DND-41 (cell line): ENCODE measurements at places on chromosomes 3 and 15.

- DNase-seq: no peak
Measured at GRCh38 chr3:46141813-46142212, 66.3 kb downstream of the CCR1 start.

- DNase-seq: no peak
Measured at GRCh38 chr3:127669541-127670228, 3.1 kb upstream of the ABTB1 start.

DNA sequence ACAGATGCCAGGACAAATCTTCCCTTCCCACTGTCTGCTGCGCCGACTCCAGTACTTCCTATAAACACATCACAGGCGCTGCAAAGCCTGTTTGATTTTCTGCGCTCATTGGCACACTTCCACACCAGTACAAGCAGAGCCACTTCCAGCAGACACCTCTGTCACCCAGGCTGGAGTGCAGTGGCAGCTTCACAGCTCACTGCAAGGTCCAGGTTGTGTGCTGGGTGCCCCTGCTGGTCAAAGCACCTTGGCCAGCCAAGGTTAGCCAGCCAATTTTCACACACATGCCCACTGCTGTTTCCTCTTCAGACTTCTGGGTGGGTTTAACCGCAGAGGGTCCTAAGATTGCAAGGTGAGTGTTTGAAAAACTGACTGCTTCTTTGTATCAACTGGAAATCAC is 4.9 kb downstream of the CHDH start:
- no peak for DNase-seq

GRCh38 chr15:73287019-73287418 is 81.7 kb downstream of the HCN4 start:
- no peak for DNase-seq

GRCh38 chr3:403826-404225 is 207.3 kb downstream of the CHL1 start:
- no peak for DNase-seq

- no peak for DNase-seq
Measured at GRCh38 chr3:15601046-15601398, 347 bp downstream of the HACL1 start.

DNA sequence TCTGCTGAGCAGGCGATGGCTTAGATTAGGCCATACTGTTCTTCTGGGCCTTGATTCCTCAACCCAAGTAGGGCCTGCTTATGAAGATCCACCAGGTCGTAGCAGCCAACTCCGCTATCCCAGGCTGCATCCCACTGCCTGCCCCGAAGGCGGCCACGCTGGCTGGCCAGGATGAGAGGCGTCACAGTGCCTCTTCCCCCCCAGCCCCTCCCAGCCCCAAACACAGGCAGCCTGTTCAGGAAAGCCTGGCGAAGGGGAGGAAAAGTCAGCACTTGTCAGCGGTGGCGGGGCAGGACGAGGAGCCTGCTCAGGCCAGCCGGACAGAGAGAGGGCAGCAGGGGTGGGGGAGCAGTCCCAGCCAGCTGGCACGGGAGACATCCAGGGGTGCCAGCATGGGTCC is 11.2 kb downstream of the PTH1R start:
- DNase-seq: no peak

DNA sequence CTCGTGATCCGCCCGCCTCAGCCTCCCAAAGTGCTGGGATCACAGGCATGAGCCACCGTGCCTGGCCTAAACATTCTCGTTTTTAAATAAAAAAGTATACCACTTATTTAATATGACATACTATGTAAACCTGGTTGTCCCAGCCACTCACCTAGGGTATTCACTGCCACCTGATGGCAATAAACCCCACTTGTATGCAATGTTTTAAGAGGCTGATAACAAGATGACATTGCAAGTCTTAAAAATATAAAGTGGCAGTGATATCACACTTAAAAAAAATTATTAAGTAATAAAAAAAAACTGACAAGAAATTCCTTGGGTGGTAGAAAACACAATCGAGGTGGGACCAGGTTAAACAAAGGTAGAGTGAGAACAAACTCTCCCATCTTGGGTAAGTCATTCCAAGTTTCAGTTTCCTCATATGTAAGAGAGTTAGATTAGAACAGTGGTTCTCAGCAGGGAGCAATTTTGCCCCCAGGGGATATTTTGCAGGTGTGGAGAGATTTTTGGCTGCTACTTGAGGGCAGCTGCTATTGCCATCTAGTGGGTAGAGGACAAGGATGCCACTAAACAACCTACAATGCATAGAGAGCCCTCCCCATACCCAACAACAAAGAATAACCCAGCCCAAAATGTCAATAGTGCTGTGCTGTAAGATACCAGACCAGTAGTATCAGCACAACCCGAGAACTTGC is 14.5 kb downstream of the ARF4 start:
- peak; percentile 33 for DNase-seq

- DNase-seq: no peak
Measured at GRCh38 chr3:25964141-25964540, 174.3 kb downstream of the OXSM start.

- DNase-seq: no peak
Measured at GRCh38 chr15:58980351-58980939, 7.0 kb upstream of the RNF111 start.

DNA sequence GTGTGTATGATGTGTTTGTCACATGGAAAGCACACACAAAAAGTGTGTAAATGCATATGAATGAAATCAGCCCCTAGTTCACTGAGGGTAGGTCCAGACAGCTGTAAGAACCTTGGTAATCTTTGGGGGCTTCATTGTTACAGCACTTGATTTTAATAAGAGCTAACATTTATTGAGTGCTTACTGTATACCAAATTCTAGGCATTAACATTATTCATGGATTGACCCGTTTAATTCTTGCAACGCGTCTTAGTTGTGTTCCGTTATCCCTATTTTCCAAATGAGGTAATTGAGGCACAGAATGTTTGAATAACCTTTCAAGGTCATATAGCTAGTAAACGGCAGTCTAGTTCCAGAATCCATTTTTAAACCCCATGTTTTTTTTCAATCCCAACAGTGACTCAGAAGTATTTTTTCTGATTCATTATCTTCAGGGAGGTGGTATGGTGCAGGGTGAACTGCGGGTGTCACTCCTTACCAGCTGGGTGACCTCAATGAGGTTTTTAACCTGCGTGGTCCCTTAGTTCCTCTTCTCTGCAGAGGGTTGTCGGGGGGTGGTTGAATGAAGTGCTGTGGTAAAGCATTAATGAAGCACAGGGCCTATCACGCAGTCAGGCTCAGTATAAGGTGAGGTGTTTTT is 14.2 kb downstream of the RAB8B start:
- DNase-seq: peak; percentile 44

GRCh38 chr15:53829471-53829870 is 70.0 kb upstream of the WDR72 start:
- DNase-seq: no peak

DNA sequence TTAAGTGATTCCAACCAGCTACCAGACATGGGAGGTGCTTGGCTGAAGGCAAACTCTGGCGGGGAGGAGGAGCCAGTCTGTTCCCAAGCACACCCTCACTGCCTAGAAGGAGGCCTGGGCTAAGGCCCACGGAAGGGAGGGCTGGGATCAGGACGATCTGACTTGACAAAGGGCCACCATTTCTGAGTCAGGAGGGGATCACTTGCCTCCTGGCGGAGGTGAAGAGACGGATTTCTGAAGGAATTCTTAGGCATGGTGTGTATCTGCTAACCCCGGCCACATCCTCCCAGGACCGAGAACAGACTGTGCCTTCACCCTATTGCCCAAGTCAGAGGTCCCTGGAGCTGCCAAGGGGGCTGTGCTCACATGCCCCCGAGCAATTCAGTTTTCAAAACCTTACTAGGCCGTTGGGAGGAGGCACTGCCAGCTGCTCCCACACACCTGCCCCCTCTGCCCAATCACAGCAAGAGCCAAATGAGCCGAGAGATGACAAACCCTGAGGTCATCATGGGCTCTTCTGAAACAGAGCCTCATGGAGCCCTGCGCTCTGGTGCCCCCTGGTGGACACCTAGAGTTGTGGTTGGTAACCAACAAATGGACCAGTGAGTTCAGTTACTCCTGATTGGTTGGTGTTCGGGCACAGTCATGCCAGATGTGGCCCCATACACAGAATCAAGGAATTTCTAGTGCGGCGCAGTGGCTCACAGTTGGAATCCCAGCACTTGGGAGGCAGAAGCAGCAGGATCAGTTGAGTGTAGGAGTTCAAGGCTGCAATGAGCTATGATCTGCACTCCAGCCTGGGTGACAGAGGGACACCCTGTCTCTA is 6.5 kb upstream of the TNK2 start:
- DNase-seq: peak; percentile 88
